NCI-H187 (cell line): ENCODE measurements at places on chromosomes 5 and 9.
A peak's percentile ranks its signal among the peaks of the same experiment; 100 is the strongest.

- no peak for DNase-seq
Measured at GRCh38 chr5:150234576-150235499, 45.0 kb downstream of the SLC6A7 start.

DNA sequence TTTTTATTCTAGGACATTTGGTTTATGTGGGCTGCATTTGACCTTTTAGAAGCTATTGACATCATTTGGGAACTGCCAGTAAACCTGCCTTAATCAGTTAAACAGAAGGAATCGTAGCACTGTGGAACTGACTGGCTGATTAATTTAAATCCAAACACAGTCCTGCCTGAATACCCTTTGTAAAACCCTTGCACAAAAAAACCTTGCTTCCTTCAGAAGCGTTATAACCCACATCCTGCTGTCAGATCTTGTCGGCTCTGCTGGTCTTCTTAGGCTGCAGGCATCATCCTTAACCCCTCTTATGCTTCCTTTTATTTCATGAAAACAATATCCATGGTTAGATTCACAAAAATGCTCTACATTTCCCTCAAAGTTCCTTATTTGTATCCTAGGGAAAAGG lies 46.3 kb downstream of the PAM start:
- DNase-seq: no peak

DNA sequence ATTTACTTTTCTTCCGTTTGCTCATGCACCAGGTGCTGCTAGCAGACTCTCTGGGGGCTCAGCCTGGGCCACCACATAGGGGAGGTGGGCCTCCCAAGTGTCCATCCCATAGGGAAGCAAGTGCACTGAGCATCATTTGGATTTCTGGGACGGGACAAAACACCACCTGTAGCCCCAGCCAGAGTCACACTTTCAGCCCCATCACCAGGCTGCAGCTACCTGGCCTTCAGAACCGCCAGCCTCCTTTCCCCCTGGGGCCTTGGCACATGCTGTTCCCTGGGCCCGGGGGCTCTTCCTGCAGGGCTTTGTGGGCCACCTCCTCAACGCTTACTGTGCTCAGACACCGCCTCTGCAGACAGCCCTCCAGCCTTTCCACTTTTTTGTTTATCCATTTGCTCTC lies 19.6 kb upstream of the SUSD3 start:
- DNase-seq: no peak

DNA sequence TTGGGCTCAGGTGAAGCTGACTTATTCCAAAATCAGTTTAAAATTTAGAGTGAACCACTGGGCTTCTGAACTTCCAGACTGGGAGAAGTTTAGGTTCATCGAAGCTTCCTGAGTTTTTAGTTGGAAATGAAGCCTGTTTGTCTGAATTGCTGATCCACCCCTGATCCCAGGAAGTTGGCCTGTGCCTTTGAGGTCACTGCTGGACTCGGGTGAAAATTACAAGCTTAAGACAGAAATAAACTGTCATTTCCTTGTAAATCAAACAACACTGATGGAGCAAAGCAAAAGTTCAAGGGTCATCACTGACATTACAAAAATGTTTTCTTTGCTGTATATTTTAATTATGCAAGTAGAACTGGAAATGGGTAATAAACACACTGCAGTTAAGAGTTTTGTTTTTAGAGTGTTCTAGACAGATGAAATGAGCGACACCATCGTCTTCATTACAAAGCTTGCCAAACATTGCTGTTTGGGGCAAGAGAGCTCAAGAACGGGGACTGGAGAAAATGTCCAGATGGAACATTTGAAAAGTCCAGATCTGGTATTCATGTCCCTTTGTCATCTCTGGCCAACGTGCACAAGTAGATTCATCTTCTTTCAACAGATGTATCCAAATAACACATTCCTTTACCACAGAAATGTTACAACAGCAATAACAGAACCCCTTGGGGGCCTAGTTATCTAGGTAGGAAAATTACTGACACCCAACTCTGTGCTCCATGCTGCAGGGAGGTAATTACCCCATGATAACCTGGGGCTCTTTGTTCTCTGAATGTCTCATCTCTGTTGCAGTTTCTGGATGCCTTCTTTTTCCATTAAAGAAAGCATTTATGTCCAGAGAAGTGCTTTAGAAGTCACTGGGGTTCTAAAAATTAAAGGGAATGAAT lies 142.4 kb upstream of the ERCC6L2 start:
- DNase-seq: no peak

DNA sequence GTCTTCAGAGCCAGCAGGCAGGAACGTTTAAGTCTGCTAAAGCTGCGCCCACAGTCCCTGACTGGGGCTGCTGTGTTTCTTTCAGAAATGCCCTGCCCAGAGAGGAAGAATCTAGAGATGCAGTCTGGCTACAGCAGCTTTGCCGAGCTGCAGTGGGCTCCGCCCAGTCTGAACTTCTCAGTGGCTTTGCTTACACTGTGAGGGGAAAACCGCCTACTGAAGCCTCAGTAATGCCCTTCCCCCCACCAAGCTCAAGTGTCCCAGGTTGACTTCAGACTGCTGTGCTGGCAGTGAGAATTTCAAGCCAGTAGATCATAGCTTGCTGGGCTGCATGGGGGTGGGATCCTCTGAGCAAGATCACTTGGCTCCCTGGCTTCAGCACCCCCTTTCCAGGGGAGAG lies 78.4 kb downstream of the SREK1 start:
- no peak for DNase-seq

DNA sequence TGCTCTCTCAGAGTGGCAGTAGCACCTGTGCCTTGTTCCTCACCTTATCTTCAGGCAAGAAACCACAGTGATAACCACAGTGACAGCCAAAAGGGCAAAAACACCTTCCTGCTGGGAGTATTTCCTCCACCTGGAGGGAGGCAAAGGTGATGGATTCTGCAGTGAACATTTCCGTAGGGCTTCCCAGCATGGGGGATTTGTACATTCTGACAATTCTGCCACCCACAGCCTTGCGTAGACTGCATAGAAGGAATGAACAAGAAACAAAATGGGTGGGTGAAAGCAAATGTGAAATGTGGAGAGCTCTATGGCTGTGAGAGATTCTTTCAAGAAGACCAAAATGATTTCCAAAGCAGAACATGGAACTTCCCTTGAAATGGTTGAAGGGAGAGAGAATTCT lies 111.4 kb downstream of the ZNF462 start:
- DNase-seq: no peak

- DNase-seq: no peak
Measured at GRCh38 chr5:37737326-37738056, 102.3 kb downstream of the GDNF start.

GRCh38 chr9:114410910-114411309 lies 23.1 kb upstream of the AKNA start:
- DNase-seq: no peak

DNA sequence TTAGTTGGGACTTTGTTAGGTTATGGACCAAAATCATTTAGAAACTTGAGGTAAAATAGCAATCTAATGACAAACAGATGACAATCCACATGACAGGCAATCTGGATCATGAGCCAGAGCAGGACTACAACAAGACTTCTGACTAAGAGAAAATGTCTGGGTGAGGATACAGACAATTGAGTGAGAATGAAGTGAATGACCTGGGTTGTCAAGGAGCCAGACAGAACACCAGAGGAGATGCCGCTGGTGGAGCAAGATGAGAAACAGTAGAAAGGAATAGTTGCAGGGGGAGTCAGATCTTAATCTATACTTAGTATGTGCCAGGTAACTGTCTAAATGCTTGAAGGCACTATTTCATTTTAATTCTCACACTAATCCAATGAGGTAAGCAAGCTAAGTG lies 277.8 kb downstream of the PRELID2 start:
- no peak for DNase-seq

GRCh38 chr9:98867429-98868168 lies 60.1 kb downstream of the GALNT12 start:
- DNase-seq: no peak

DNA sequence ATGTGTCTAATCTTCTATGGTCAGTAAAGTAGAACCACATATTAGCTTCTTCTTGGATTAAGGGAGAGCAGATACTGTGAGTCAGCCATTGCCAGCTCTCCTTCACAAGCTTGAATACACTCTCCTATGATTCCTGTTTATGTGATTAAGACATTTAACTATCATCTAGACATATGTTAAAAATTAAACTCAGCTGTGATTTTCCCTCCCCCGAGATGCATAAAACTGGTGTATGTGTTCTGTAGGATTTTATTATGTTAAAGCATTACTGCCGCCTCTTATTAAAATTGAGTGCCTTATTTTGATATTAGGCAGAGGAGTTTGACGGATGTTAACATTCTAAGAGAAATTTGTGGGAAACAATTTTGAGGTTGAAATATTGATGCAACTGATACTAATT lies 114.6 kb downstream of the ACTBL2 start:
- no peak for DNase-seq

GRCh38 chr5:166570865-166571264 lies 1720.6 kb upstream of the WWC1 start:
- DNase-seq: no peak

- DNase-seq: peak; percentile 61
Measured at GRCh38 chr5:132411304-132412013, 41.9 kb downstream of the SLC22A5 start.

DNA sequence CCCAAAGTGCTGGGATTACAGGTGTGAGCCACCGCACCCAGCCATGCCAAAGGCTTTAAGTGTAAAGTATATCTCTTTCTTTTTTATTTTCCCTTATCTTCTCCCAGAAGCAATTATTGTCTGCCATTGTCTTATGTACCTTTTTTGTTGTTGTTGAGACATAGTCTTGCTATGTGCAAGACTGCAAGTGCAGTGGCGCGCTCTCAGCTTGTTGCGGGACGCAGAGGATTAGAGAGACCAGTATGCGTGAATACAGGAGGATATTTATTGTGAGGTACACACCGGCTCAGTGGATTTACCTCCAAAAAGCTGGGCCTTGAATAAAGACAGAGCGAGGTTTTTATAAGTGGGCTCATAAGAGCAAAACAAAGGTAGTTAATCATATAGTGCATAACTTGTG lies 11.8 kb downstream of the TMEM38B start:
- no peak for DNase-seq

GRCh38 chr5:132177691-132178149 lies 49.9 kb downstream of the P4HA2 start:
- no peak for DNase-seq

- no peak for DNase-seq
Measured at GRCh38 chr5:173308226-173308625, 20.0 kb downstream of the STC2 start.

GRCh38 chr5:95972196-95972595 lies 10.5 kb upstream of the ELL2 start:
- DNase-seq: no peak

DNA sequence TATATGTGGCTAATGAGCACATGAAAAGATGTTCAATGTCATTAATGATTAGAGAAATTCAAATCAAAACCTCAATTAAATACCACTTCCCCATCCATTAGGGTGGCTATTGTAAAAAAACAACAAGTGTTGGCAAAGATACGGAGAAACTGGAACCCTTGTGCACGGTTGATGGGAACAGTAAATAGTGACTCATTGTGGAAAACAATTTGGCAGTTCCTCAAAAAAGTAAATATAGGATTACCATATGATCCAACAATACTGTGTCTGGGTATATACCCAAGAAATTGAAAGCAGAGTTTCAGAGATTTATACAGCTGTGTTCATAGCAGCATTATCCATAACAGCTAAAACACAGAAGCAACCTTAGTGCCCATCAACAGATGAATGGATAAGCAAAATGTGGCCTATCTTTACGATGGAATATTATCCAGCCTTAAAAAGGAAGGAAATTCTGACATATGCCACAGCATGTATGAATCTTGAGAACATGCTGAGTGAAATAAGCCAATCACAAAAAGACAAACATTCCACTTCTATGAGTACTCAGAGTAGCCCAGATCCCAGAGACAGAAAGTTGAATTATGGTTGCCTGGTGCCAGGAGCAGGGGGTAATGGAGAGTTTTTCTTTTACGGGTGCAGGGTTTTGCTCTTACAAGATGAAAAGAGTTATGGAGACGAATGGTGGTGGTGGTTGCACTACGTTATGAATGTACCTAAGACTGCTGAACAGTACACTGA lies 41.4 kb upstream of the LRRC14B start:
- DNase-seq: no peak

DNA sequence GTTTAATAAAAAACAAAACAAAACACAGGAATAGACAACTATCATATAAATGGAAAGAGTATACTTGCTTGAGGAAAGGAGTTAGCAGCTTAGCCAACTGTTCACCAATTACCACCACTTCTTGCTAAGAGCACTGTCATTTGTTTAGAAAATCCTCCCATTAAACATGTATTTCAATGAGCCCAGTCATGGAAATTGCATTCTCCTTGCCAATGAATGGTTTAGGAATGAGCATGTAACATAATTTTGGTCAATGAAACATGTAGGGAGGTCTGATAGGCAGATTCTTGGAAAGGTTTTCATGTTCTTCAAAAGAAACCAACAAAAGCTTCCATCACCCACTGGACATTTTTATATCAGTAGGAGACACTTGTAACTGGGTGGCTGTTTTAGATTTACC lies 502.8 kb upstream of the PAPPA start:
- DNase-seq: no peak

DNA sequence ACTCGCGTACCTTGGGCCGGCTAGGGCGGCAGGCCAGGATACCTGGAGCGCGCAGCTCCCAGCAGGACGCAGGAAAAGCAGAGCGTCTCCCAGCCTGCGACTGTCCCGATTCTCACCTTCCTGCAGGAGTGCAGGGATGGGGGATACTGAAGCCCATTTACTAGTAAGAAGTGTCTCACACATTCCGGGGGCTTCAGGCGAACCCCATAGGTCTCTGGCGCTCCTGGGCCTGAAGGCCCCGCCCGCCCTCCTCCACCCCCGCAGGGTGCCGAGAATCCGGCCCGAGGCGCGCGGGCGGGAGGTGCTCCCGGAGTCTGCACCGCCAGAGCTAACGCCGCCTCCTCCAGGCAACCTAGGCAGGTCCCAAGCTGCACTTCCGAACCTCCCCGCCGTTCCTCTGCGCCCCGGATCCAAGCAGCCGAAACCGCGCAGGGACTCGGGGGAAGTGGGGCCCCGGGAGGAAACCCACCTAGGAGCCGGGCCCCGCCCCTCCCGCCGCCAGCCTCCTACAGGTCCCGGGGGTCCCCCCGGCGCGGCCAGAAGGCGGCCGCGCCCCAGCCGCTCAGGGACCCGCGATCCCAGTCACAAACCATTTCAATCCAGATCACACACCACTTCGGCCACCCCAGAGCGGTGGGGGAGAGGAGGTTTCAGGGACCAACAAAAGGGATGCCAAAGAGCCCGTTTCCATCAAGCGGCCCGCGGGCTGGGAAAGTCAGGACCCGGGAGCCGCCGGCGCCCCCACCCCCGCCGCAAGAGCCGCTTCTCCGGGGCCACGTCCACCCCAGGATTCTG lies 1.2 kb downstream of the ROR2 start:
- DNase-seq: no peak

DNA sequence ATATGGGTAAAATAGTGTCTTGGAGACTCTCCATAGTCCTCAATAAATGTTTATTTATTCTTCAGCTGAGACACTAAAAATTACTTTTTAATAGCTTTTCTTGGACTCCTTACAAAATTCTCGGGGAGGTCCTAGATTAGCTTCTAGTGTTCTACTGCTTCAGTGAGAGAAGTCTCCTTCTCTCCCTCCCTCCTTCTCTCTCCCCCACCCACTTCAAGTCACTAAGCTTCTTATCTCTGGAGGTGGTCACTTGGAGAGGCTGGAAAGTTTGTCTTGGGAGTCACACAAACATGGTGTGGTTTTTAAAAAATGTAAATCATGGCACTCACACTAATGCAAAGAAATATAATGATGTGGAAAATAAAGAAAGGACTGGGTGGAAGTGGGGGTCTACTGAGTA lies 64.1 kb downstream of the SEMA6A start:
- no peak for DNase-seq
